ENCODE measurements at places on chromosomes 6 and 20.

DNA sequence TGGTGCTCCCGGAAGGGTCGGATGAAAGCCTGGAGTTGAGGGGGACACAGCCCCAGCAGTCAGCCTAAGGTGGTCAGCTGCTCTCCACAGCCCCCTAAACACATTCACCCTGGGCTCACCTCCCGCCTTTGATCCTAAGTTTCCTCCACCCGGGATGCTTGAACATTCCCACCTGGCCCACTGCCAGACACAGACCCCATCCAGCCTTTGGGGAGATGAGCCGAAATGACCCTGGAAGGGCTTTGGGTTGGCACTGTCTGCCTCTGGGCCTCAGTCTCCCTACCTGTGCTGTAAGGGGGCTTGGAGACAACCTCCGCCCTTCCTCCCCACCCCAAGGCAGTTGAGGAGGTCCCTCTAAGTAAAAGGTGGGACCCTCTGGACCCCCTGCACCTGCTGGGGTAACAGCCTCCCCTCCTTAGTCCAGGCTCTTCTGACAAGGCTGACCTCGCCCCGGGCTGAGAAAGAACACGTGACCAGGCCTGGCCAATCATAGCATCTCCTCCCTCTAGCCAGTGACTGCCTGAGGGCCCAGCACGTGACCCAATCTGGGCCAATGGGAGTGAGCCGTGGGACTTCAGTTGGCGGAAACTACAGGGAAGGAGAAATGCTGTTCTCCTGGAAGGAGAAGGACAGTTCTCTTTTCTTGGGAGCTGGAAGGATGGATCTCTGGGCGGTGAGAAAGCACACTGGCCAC is 16.9 kb upstream of the UBE2V1 start:
- DNase-seq = no peak

GRCh38 chr20:13800728-13801134 is 15.9 kb downstream of the NDUFAF5 start:
- DNase-seq = no peak

GRCh38 chr6:148175550-148176188 is 167.0 kb upstream of the SASH1 start:
- DNase-seq = no peak

DNA sequence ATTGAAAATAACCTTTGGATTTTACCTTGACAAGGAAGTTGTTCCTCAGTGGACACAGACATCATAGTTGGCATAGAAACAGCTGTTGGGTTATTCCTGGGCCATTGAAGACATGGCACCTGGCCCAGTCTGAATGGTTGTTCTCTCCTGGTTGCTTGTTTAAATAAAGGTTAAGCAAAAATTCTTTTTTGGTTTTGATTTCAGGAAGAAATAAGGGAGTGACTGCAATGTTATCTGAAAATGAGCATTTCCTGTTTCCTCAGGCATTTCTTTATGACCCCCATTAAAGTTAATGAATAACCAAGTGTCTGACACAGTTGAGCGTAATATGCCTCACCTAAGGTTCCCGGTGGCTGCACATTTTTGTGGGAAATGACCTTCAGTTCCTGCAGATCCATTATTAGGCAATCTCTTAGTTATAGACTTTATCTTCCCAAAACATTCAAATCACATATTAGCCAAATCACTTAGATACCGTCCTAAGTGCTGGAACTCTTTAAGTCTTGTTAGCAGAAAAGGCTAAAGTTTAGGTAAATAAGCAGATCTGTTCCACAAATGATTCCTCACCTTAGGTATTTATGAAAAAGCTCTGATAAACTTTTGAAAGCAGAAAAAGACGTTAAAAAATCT is 648.7 kb upstream of the FLRT3 start:
- no peak for DNase-seq

- no peak for DNase-seq
Measured at GRCh38 chr6:7183707-7184106, 75.9 kb downstream of the RREB1 start.

GRCh38 chr6:169923468-169924464 is 172.3 kb downstream of the ERMARD start:
- no peak for DNase-seq

DNA sequence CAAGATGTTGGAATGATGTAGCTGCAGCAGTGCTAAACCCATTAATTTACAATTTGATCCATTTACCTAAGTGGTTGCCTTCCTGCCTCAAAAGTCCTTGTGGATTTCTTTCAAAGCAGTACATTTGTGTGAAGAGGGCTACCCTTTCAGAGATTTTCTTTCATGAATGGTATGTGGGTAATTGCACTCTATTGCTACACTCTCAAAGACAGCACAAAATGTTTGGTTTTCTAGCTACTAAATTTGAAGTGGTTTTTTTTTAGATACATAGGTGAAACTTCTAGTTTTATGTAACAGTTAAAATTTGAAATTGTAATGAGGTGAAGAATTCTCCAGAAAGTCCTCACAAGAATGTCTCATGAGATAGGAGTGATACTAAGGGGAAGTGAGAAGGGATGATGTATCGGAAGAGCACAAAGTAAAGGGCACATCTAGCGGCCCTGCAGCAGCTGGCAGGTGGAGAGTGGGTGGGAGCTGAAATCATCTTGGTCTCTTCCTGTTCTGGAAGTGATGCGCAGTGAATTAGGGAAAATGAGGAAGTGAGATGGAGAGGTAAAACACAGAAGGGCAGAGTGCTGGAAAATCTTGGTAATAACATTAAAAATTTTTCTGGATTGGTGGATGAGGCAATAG is 236.8 kb upstream of the MAN1A1 start:
- no peak for DNase-seq

DNA sequence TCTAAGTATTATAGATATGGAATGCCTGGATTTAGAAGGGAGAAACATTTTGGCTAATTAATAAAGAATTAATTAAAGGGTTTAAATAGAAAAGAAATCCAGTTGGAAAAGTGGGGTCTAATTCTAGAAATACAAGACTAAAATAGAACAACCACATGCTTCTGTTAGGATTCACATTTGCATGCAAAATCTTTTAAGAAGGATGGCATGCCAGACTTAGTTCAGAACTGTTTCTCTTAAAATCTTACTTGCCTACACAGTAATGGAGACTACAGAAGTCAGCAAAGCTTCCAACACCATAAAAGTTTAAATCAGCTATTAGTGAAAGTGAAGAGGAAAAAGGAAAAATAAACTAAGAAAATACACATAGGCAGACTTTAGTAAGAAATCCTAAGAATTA is 32.7 kb upstream of the KATNA1 start:
- DNase-seq = no peak

DNA sequence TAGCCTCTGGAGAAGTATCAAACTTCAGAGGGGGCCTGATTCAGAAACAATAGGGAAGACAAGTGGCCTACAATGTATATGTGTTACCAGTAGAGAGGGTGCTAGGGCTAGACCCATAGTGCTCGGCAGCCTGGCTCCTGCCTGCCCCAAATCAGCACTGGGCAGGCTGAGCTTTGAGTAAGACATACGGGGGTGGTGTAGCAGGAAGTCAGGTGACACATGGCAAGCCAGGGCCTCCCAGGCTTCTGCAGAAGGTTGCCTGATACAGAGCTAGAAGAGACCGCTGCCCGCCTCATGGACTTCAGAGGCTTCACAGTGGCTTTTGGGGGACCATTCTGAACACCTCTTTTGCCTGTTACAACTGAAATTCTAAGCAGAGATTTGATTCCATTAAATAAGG is 43.4 kb downstream of the RALY start:
- no peak for DNase-seq

GRCh38 chr6:16694781-16695578 is 66.3 kb downstream of the ATXN1 start:
- no peak for DNase-seq

GRCh38 chr6:15089569-15090144 is 156.2 kb upstream of the JARID2 start:
- DNase-seq = no peak

- no peak for DNase-seq
Measured at GRCh38 chr6:24836109-24836508, 37.4 kb upstream of the ARMH2 start.

DNA sequence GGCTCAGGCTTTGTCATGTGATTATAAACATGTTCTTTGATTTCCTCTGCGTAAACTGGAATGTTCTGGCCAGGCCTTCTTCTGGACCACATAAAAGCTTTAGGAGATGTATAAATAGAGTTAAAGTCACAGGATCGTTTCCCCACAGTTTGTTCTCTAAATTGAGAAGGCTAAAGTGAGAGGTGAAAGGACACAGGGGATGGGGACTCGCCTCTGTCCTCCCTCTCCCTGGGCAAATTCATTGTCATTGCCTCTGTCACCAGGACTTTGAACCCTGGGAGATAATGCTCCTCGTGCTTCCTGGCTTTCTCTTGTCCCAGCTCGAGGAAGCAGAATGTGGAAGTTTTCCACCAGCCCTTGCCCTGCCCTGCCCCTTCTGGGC is 20.3 kb upstream of the ZFAND3 start:
- DNase-seq = no peak

DNA sequence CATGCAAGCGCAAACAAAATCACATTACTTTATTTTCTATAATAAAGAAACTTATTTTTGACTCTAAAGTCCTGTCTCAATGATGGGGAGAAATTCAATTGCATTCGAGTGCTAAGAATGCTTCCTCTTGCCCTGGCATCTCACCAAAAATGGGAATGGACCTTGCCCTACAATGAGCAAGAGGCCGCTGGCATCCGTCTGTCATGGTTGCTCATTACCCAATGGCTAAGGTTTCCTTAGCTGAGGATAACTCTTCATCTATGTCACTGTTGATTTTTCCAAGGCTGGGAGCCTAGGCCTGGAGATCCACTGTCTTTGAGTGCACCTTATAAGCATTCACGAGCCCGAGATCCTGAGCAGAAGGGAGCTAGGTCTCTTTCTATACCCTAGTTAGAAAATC is 471.3 kb upstream of the NRSN1 start:
- DNase-seq = no peak

DNA sequence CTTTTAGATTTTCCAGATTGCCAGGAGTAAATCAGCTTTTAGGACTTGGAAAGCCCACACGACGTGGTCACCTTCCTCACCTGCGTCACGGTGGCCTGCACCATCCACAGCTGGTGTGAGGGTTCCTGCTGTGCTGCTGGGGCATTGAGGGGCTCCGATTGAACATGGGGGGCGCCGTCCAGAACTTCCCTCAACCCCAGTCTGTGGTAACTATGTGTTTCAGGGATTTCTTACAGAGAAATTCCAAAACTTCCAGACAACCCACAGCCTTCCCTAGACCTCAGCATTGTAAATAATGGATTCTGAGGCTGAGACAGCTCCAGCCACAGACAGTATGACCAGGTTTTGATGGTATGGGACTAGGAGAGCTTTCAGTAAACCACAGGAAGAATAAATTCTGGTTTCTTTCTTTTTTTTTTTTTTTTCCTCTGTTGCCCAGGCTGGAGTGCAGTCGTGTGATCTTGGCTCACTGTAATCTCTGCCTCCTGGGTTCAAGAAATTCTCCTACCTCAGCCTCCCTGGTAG is 46.7 kb upstream of the IRF4 start:
- DNase-seq = no peak
